ENCODE measurements at places on chromosomes 4 and X.

- peak; percentile 31 for DNase-seq
Measured at GRCh38 chrX:18354369-18355223, at the start of gene SCML2. Gene SCML2, minus strand, starts transcription at chrX:18354688. Its CDS starts 20,617 bp downstream, at chrX:18334071.

DNA sequence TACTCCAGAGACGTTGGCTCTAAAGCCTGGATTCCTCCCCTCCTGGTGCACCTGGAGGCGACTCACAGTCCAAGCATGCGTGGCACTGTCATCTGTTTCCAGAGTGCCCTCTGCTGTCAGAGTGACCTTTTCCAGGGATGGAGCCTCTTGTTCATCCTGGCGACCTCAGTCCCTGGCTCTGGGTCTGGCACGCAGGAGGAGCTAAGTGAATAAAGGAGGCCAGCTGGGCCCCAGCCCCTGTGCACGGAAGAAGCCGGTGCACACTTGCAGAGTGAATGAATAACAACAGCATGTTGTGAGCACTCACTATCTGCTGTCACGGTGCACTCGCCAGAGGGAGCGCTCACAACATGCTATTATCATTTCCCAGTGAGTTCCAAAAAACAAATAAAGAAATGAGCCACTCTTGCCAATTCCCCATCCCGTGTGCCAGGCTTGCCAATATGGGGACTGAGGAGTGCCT, 27.8 kb upstream of the PSAPL1 start:
- DNase-seq: no peak

- DNase-seq: no peak
Measured at GRCh38 chr4:139670775-139671174, 5.2 kb downstream of the MGST2 start.

- DNase-seq: no peak
Measured at GRCh38 chrX:153647461-153648357, 706 bp downstream of the DUSP9 start.

Data from stimulated activated naive CD8-positive, alpha-beta T cell treated with anti-CD3 and anti-CD28 coated beads, Interleukin-15, amount 100 ng/mL, for 72 hours (primary cell).